ENCODE measurements at places on chromosomes 13 and 19.

DNA sequence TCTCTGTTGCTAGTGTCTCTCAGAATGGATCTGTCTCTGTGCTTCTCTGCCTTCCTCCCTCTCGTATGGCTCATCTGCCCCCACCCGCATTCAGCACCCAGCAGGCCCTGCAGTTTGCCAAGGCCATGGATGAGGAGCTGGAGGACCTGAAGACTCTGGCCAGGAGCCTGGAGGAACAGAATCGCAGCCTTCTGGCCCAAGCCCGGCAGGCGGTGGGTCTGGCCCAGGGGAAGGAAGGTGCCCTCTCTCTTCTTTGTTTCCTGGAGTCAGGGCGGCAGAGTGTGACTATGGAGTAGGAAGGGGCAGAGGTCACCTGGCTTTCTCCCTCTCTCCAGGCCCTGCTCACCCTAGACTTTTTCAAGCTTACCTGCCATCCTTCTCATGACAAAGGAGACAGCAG lies 10.9 kb downstream of the KASH5 start:
- H3K4me3 ChIP-seq, result no peak overlapping the region
- H3K4me1 ChIP-seq, result peaks cover 15% of the 10 kb centered on the region
- peaks cover 5% of the 10 kb centered on the region for H3K27me3 ChIP-seq
- no peak for DNase-seq
- no peaks in the 10 kb centered on the region for H3K36me3 ChIP-seq

GRCh38 chr19:43731846-43732245 lies 16.0 kb downstream of the IRGC start:
- peaks cover 50% of the 10 kb centered on the region for H3K36me3 ChIP-seq
- no peak overlapping the region for H3K27ac ChIP-seq
- H3K27me3 ChIP-seq, result no peaks in the 10 kb centered on the region
- H3K4me1 ChIP-seq, result peaks cover 10% of the 10 kb centered on the region

DNA sequence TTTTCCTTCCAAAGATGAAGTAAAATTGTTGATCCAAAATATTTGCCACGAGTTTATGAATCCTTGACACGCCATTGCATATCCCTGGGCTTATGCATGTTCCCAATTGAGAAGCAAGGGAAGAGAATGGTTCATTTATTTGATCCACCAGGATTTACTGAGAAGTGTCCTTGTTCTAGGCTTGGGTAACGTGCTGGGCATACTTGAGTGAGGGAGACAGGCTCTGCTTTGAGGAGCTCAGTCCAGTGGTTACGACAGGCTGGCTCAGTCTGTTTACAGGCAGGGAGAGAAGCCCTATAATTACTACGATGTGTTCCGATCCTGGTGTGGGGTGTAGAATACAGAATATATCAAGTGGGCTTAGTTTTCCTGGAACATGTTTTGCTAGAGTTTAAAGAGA lies 6.3 kb upstream of the PNMA8C start:
- H3K27me3 ChIP-seq, result peaks cover 17% of the 10 kb centered on the region
- H3K36me3 ChIP-seq, result no peaks in the 10 kb centered on the region
- DNase-seq, result no peak
- H3K27ac ChIP-seq, result no peak overlapping the region

DNA sequence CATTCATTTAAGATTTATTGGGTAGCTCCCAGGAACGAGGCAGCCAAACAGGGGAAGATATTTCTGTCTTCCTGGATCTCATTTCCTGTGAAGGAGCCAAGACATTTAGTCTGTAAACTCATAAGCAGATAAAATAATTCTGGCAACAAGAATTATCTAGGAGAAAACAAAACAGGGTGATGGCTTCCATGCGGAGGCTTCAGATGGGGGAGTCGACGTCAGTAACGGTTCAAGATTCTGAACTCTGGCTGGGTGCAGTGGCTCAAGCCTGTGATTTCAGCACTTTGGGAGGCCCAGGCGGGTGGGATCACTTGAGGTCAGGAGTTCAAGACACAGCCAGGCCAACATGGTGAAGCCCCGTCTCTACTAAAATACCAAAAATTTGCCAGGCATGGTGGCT lies 1.3 kb downstream of the GNA15 start:
- H3K4me1 ChIP-seq, result peaks cover 19% of the 10 kb centered on the region
- H3K4me3 ChIP-seq, result no peak overlapping the region
- DNase-seq, result no peak
- H3K36me3 ChIP-seq, result no peaks in the 10 kb centered on the region
- H3K27me3 ChIP-seq, result peaks cover 10% of the 10 kb centered on the region

DNA sequence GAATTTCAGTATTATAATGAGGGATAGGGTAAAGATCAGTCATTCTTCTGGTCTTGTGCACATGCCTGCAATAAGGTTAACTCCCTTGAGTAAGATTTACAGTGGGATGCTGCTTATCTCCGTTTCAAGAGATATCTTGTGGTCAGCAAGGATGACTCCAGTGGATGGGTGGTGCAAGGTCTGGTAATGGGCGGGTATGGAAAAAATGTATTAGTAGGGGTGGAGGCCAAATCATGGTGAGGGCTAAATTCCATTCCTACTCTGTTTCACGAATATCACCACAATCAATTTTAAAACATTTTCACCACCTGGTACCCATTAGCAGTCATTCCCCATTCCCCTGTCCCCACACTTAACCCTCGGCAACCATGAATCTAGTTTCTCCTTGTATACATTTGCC lies 40.6 kb downstream of the CCDC122 start:
- no peak for DNase-seq
- H3K4me3 ChIP-seq, result no peak overlapping the region
- no peaks in the 10 kb centered on the region for H3K4me1 ChIP-seq
- no peak overlapping the region for H3K27ac ChIP-seq

GRCh38 chr19:53991224-53992113 lies at the start of gene CACNG6:
CACNG6 (plus strand) TSS chr19:53991637; CDS start chr19:53992878, 1,241 bp downstream.
- no peak within 1 kb of the TSS for H3K27ac ChIP-seq
- peaks cover 18% of the 10 kb centered on the region for H3K27me3 ChIP-seq
- no peak within 1 kb of the TSS for H3K4me3 ChIP-seq

GRCh38 chr19:4707956-4708650 lies 15.5 kb downstream of the DPP9 start:
- DNase-seq, result no peak
- no peak overlapping the region for H3K4me3 ChIP-seq
- H3K36me3 ChIP-seq, result peaks cover 18% of the 10 kb centered on the region
- peaks cover 4% of the 10 kb centered on the region for H3K4me1 ChIP-seq
- no peak overlapping the region for H3K27ac ChIP-seq

DNA sequence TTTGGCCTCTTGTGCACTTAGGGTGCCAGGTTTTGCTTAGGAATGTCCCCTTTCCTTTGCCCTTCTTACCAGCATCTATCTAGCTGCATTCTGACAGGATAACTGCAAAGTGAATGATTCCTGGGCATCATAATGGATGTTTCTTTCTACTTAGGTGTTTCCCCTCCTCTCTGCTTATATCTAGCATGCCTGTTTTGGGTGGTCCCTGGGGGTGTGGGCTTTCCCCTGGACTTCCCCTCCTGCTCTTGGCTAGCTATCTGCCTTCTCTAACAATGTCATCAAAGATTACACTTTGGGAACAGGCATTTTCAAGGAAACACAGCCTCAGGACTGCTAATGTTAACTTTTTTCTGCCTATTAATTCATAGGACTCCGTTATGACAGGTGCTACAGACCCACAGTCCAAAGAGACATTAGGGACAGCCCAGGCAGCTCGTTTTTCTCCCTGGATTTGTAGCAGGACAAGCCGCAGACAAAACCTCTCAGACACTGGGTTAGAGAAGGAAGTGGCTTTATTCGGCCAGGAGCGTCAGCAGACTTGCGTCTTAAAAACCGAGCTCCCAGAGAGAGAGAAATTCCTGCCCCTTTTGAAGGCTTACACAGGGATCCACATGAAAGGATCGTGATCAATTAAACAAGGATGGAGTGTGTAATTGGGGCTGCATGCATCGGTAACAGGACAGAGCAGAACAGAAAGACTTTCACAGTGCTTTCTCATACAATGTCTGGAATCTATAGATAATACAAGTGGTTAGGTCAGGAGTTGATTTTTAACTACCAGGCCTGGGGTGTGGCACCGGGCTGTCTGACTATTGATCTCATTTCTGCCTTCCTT lies 17.3 kb downstream of the ZNF700 start:
- H3K27me3 ChIP-seq, result no peaks in the 10 kb centered on the region
- no peak overlapping the region for H3K27ac ChIP-seq
- no peak overlapping the region for H3K4me3 ChIP-seq
- DNase-seq, result no peak

GRCh38 chr19:34104096-34104495 lies 68.2 kb upstream of the LSM14A start:
- no peaks in the 10 kb centered on the region for H3K36me3 ChIP-seq
- peaks cover 6% of the 10 kb centered on the region for H3K4me1 ChIP-seq
- H3K27me3 ChIP-seq, result peaks cover 4% of the 10 kb centered on the region
- H3K4me3 ChIP-seq, result peak overlapping the region; percentile 55

GRCh38 chr19:6868351-6868750 lies 19.0 kb upstream of the ADGRE1 start:
- peaks cover 5% of the 10 kb centered on the region for H3K36me3 ChIP-seq
- H3K27me3 ChIP-seq, result peaks cover 12% of the 10 kb centered on the region
- H3K4me3 ChIP-seq, result no peak overlapping the region
- no peak for DNase-seq
- H3K27ac ChIP-seq, result no peak overlapping the region
- peaks cover 3% of the 10 kb centered on the region for H3K4me1 ChIP-seq

- DNase-seq, result peak; percentile 51
- H3K36me3 ChIP-seq, result peaks cover 49% of the 10 kb centered on the region
- peaks cover 11% of the 10 kb centered on the region for H3K4me1 ChIP-seq
- peak within 1 kb of the TSS; percentile 94 for H3K27ac ChIP-seq
Measured at GRCh38 chr19:57934820-57935665, at the start of gene ZNF418. ZNF418 (minus strand) TSS chr19:57935402; CDS start chr19:57933822, 1,580 bp downstream.

- H3K27ac ChIP-seq, result no peak overlapping the region
- H3K4me1 ChIP-seq, result no peaks in the 10 kb centered on the region
- H3K27me3 ChIP-seq, result peaks cover 15% of the 10 kb centered on the region
- H3K4me3 ChIP-seq, result no peak overlapping the region
Measured at GRCh38 chr13:23288995-23289394, 108.2 kb downstream of the SGCG start.

DNA sequence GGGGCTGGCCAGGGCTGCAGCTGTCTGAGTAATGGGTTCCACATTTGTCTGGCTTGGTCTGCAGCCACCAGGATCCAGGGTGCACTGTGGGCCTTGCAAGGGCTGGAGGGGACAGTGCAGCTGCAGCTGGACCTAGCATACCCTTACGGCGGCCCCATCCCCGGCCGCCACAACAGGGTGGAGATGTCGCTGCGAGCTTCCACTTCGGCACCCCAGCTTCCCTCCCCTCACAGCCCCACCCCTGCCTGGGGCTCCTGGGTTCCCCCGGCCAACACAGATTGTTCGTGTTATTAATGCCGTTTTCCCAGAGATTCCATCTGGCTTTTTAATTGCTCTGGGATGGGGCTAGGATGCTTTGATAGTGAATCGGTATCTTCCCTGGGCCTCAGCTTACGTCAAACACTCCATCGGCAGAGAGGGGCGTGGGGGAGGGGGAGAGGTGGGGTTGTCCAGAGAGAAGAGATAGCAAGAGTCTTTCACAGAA lies 5.8 kb downstream of the CEBPA start:
- no peak overlapping the region for H3K4me3 ChIP-seq
- no peak for DNase-seq
- H3K4me1 ChIP-seq, result peaks cover 4% of the 10 kb centered on the region
- H3K27me3 ChIP-seq, result peaks cover 20% of the 10 kb centered on the region
- no peak overlapping the region for H3K27ac ChIP-seq

DNA sequence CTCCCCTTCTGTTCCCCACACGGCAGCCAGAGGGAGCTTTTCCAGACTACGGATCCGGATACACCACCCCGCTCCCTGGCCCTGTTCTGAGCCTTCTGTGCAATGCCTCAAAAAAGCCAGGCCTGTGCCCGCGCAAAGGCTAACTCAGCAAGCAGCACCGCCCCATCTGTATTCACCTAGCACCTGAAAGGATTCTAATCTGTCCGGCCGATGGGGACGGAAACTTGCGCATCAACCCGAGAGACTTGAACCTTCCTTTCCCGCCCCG lies 589 bp downstream of the ZBTB45 start:
- H3K4me3 ChIP-seq, result peak overlapping the region; percentile 95
- H3K27ac ChIP-seq, result peak overlapping the region; percentile 98
- H3K36me3 ChIP-seq, result peaks cover 14% of the 10 kb centered on the region
- no peak for DNase-seq
